Hematopoietic multipotent progenitor cell treated with erythropoietin and hydrocortisone succinate and interleukin-3 and kit ligand, for 17 days (in vitro differentiated cells): ENCODE measurements at places on chromosomes 3 and 15.

DNA sequence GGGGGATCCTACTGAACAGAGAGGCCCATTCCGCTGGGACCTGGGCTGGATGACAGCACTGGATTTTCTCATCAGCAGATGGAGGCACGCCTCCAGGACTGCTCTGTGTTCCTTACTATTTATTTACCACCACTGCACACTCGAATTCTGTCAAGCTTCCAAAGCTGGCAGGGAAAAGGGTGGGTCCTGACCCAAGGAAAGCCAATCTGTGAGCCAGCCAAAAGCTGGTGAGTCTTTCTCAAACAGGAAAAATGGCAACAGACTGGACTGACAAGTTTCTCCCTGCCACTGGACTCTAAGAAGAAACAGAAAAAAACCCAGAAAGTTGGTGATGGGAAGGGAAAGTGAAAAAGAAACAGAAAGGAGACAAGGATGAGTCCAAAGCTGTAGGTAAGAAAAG lies 37.8 kb downstream of the CD47 start:
- no peak for DNase-seq

DNA sequence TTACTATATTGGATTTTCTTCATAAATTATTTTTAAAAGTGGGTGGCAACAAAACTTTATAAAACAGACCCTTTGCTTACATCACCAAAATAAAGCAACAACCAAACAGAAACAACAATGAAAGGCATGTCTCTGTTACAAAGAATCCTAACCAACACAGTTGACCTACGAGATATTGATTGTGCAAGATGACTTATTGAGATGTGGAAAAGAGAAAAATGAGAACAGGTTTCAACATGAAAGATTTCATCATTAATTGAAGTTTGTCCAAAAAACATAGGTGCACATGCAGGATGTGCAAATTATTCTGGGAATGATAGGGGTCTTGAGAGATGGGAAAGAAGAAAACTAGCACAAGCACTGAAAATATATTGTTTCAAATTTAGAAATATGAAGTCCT lies 9.0 kb downstream of the GMNC start:
- no peak for DNase-seq

DNA sequence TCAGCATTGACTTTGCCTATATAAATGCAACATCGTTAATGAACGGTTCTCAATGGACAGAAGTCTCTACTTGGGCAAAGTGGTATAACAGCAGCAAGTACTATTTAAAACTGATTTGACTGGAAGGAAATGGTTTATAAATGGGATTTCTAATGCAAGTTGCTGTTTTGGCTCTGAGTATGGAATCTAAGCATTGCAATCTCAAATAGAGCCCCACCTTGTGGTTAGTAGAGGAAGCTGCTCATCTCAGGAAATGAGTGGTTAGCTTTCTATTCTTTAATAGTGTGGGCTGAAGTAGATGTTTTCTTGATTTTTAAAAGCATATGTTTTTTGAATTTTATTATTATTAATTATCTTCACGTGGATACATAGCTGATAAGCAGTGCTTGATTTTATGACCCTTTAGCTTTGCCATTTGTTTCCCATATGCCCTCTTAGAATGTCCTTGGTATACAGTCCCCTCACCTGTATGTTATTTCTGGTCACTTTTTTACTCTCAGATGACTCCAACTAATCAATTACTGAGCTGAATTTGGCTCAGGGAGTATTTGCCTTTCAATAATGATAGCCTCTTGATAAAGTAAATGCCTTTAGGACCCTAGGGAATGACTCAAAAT lies 67.1 kb downstream of the OXSM start:
- DNase-seq, result peak; percentile 64

- DNase-seq, result peak; percentile 4
Observed at GRCh38 chr15:97875513-97876280, 84.8 kb upstream of the ARRDC4 start.

DNA sequence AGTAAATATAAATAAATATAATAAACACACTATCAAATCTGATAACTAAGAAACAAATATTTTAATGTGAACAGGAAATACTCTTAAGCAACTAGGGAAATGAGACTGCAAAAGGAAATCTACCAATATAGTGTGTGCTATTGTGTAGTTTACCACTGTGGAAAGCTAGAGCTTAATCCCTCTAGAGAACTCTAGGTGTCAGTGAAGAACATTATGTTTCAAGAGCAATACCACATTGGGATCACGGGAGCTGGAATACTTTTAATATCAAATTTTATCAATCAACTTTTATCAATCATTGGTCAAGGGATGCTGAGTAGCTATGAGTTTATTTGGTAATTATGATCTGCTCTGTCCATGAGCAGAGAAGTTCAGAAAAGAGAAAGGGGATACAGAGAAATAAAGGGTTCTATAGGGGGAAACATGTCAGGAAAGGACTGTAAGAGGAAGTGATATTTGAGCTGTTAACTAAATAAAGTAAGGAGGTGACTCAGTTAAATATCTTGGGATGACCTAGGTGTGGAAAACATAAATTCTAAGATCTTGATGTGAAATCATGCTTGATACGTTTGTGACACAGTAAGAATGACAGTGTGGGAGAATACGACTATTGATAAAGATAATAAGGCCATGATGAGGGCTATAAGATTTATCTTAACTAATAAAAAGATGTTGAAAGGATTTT lies 762.2 kb upstream of the ALCAM start:
- DNase-seq, result no peak

DNA sequence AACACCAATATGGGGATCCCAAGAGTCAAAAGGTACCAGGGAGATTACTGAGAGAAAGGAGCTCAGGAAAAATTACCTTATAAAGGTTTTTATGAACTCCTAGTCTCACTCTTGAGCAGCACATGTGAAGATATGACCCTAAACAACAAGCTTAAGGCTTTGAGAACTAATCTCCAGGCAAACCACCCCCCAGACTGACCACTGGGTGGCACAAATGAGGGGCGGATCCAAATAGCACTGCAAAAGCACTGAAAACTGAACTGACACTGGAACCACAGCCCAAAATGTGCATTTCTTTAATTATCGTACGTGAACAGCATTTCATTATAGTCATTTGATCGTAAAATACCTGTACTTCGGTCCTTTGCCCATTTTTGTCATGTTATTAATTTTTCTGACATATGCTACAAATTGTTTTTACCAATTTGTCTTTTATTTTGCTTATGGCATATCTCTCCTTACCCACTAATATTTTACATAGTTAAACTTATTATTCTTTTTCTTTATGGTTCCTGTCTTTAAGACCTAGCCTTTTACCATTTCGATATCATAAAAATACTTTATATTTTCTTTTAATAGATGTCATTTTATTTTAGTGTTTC lies 31.5 kb upstream of the TFDP2 start:
- peak; percentile 44 for DNase-seq

DNA sequence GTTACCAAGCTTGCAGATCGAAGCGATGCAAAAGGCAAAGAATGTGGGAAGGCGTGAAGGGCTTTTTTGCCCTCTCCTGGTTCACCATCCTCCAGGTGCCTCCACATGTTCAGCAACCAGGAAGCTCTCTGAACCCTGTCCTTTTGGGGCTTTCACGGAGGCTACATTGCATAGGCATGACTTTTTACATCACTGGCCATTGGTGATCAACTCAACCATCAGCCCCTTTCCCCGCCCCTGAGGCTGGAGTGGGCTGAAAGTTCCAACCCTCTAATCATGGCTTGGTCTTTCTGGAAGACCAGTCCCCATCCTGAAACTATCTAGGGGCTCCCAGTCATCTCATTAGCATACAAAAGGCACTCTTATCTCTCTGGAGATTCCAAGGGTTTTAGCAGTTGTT lies 52.6 kb downstream of the UACA start:
- no peak for DNase-seq

- no peak for DNase-seq
Observed at GRCh38 chr3:38645076-38645475, 4.4 kb downstream of the SCN5A start.

GRCh38 chr3:88742674-88743507 lies 364.5 kb upstream of the EPHA3 start:
- no peak for DNase-seq
